Right cardiac atrium (tissue), 5 donors: ENCODE measurements at places on chromosomes 7 and 10. TPM values are rescaled to one million over a fixed set of nuclear protein-coding genes. Genes with fewer than 3 reads are reported as not detected.

Gene HOXA2
- total RNA-seq, result 0.37 TPM

Gene ACTL6B
- not detected for total RNA-seq

Gene IGFBP1
- total RNA-seq, result 0.25 TPM

Gene SPDYE9
- not detected for total RNA-seq

Gene DNAH11
- total RNA-seq, result 4.1 TPM

Gene ASB15
- 53.7 TPM for total RNA-seq
